ENCODE measurements at places on chromosomes 1 and 21. TPM values are rescaled to one million over a fixed set of nuclear protein-coding genes. Genes with fewer than 3 reads are reported as not detected.

Gene LCE1A
- not detected for total RNA-seq

Gene LRRC40
- total RNA-seq, result 79.5 TPM

Gene XCL2
- not detected for total RNA-seq

Gene MTARC1
- 28.6 TPM for total RNA-seq

Gene TAS1R1
- total RNA-seq, result 0.15 TPM

Gene APCS
- not detected for total RNA-seq

Gene UROD
- 257 TPM for total RNA-seq

Gene CA14
- total RNA-seq, result 75.4 TPM

Gene CYP4Z1
- not detected for total RNA-seq

DNA sequence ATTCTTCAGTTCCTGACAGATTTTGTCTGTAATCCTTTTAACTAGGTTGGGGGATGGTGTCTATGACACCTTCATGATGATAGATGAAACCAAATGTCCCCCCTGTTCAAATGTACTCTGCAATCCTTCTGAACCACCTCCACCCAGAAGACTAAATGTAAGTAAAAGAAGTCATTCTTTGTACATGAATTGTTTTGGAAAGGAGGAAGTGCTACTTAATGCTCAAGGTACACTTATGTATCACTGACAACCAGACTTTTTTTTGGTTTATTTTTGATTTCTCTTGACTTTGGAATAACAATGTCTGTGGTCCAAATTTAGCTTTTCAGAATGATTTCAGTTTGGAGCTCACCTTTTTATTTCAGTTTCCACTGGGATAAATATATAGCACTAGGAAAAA, 2.3 kb downstream of the DYRK3 start:
- no peak for DNase-seq

DNA sequence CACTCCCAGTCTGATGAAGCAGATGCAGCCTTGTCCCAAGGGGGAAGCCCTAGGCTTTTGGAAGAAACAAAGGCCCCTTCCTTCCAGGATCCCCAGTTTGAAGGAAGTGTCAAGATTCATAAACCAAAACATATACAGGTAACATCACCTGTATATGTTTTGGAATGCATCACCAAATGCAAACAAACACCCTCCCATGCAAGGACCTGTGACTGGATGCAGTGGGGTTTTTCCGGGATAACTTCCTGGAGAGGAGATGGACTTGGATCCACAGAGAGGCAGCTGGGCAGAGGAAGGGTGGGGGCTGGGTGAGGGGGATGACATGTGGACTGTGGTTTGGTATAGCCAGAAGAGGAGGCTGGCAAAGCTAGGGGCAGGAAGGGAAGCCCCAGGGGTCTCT, 1.5 kb upstream of the PLA2G2F start:
- no peak for DNase-seq

- no peak for DNase-seq
Observed at GRCh38 chr1:8343464-8344001, 25.6 kb downstream of the SLC45A1 start.

DNA sequence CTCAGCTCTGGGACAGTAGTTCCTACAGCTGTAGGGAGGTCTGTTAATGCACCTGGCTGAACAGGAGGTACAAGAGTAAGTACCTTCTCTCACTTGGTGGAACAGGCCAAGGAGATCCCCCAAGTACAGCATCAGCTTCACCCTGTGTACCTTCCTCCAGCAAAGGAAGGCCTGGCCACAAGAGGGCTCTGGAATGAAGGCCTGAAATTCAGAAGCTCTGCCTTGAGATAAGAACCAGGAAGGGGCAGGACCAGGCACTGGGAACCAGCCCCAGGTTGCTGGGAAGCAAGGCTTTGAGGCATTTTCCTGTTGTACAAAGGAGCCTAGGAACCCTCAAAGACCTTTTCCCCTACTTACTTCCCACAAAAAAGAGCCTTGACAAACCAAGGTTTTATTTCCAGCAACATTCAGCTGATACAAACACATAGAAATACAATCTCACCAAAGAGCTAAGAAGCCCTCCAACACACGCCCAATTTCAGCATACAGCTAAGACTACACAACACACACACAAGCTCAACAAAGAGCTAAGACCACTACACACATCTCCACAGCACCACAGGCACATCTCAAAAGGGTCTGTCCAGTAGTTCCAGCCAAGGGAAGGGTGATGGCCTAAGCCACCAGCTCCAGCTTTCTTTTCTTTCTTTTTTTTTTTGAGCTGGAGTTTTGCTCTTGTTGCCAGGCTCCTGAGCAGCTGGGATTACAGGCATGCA, 23.5 kb downstream of the F11R start:
- peak; percentile 74 for DNase-seq

GRCh38 chr1:177945943-177946650, 23.8 kb downstream of the SEC16B start:
- DNase-seq, result peak; percentile 83

DNA sequence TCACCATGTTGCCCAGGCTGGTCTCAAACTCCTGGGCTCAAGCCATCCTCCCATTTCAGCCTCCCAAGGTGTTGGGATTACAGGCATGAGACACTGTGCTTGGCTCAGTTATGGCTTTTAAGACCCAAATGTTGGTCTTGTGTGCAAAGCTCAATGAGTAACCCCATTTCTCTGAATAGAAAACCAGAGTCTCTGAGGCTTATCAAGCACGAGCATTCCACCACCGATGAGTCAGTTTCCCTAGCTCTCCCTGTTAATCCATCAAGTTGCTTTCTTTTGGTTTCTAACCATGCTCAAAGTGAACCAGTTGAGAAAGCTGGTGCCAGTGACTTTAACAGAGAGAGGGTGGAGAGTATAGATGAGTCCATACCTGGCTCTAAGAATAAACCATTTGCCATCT, 350.9 kb upstream of the ADGRL2 start:
- no peak for DNase-seq

DNA sequence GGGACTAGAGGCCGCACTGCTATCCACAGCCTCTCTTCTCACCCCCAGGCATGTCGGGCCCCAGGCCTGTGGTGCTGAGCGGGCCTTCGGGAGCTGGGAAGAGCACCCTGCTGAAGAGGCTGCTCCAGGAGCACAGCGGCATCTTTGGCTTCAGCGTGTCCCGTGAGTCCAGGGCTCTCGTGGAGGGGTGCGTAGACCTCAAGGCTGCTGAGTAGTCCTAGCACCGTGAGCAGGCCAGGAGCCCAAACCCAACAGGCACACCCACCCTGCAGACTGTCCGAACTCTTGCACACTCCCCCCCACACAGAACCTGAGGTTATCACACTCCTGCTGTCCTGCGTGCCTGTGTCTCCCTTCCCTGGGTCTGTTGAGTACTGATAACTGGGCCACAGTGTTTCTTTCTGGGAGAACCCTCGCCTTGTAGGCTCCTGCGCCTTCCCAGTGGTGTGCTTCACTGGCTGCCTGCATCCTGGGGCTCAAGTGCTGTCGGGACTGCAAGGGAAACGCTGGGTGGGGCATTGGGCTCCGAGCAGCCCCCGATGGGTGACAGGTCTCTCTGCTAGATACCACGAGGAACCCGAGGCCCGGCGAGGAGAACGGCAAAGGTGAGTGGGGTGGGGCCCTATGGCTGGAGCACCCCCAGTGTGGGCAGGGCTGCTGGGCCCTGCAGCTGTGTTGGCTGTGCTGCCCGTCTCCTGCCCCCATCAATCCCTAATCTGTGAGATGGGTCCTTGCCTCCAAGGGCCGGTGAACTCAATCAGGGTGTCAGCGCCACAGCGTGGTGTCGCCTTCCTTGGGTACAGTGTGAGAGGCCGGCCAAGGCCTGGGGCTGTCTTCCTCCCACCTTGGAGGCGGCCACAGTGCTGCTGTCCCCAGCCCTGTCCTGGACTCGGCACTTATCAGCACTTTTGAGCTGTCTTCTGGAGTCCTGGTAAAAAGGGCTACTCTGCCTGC, 4.0 kb upstream of the GJC2 start:
- DNase-seq, result peak; percentile 43

DNA sequence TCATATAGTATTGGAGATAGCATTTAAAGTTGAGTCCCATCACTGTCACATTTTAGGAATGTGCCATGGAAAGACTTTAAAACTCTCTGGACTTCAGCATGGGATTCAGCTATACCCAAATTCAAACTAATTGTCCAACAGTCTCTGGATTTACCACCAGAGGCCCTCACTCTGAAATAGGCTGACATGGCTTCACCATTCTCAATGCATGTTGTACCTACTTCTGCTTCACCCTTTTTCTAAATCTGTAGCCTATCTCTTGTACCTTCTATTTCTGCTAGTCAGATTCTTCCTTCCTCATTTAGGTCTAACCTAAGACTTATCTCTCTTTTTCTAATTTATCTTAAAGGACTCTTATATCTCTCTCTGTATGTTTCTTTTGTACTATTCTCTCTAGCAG, 512.7 kb upstream of the ZRANB2 start:
- DNase-seq, result no peak

- no peak for DNase-seq
Observed at GRCh38 chr21:41075656-41076055, 92.3 kb upstream of the BACE2 start.

GRCh38 chr21:15992171-15992570, 262.4 kb downstream of the USP25 start:
- no peak for DNase-seq

DNA sequence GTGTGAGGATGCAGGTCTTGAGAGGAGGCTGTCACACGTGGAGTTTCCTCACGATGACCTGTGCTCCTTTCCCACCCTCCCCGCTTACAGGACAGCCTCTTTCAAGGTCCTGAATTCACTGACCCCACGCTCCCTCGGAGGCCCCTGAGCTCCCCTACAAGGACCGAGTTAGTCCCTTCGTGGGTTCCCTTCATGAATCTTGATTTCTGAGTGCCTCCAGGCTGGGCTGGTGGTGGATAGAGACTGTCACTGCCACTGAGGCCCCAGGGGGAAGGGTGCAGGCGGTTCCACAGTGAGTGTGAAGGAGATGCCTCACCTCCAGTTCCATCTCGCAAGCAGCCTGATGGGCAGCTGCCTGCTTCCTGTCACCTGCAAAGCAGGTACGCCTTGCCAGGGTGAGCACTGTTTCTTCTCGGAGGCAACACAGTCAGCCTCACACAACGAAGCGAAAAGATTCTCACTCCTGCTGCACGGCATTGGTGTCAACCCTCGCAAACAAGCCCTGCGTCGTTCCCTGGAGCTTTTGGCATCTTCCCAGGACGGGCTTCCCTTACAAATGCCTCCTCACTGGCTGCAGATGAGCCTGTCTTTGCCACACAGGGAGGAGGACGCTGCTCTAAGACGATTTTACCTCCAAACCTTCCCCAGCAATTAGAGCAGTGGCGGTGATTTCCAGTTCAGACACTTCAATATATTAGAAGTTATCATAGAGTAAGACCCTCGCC, 26.7 kb upstream of the PCP4 start:
- no peak for DNase-seq

GRCh38 chr1:147504801-147505311, 36.4 kb upstream of the BCL9 start:
- DNase-seq, result peak; percentile 80

DNA sequence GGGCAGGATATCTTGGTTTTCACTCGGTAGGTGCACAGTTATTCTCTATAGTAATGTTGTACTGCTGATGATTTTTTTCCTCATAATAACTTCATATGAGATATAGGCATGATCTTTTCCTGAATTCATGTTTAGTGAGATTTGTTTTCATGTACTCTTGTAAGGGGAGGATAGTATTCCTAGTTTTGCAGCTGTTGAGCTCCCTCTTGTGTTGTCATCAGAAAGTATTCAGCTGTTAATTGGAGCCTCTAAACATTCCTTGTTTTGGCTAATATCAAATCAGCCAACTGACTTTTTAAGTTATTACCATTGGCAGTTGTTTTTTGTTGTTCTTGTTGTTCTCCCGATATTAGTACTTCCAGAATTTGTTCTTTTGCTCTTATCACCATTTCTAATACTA, 24.4 kb downstream of the OR10R2 start:
- peak; percentile 12 for DNase-seq

DNA sequence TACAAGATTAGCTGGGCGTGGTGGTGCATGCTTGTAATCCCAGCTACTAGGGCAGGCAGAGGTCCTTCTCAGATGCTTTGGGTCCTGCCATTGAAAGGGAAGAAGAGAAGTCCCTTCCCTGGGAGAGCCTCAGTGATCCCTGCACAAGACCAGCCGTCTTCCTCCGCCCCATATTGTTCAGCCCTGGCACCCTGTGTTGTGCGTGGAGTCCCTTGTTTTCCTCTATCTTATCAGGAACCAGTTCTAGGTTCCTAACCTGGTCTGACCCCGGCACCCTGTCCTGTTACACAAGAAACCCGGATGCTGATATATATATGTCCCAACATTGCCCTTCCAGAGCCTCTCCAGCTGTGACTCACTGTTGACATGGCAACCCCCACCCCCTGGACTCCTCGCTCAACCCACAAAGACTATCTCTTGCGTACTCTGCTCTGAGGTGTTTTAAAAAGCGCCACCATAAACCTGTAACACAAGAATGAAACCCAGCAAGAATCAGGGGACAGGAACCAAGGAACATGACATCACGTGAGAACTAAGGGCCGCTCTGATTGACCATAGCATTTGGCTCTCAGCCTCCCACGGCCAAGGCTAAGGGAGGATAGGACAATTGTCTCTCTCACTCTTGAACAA, 4.8 kb downstream of the MX2 start:
- DNase-seq, result no peak

DNA sequence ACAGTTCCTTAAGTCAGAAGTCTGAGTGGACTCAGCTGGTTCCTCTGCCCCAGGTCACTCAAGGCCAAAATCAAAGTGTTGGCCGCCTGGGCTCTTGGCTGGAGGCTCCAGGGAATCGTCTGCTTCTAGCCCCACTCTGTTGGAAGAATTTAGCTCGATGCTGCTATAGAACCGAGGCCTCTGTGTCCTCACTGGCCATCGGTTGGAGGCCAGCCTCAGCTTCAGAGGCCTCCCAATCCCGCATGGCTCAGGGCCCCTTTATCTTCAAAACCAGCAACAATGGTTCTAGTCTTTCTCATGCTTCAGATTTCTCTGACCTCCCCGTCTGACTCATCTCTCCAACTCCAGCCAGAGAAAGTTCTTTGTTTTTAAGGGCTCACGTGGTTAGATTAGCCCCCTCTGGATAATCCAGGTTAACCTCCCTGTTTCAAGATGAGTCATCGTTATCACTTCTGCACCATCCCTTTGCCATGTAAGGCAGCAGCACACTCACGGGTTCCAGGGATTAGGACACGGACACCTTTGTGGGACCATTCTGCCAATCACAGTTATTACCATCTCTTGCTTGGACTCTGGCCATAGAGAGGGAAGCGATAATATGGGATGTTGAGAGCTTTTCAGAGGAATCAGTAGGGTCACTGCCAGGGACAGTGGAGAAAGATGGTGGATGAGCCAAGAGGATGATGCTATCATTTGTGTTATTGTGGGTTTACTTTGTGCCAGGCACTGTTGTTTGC, 13.6 kb downstream of the FHAD1 start:
- DNase-seq, result no peak

GRCh38 chr1:3471356-3472087, 17.1 kb downstream of the ARHGEF16 start:
- DNase-seq, result peak; percentile 97

DNA sequence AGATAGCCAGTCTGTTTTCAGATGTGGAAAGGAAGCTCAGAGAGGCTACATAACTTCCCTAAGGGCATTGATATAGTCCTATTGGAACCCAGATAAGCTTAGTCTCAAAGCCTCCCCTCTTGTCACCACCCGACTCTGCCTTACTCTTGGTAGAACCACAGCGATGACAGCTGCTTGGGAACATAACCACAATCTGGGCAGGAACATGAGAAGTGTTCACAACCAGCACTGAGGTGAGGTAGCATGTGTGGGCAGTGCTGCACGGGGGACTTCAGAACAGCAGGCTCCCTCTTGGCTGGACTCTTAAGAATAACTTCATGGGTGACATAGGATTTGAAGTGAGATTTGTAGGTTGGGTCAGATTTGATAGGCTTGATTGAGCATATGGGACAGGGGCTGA, 9.3 kb upstream of the S100A10 start:
- no peak for DNase-seq

- peak; percentile 76 for DNase-seq
Observed at GRCh38 chr1:177948336-177948972, 21.4 kb downstream of the SEC16B start.

All from H7 (cell line).